ENCODE measurements at places on chromosomes 7 and 10. TPM values are rescaled to one million over a fixed set of nuclear protein-coding genes. Genes with fewer than 3 reads are reported as not detected.

- DNase-seq, result no peak
Observed at GRCh38 chr7:108038986-108039385, 36.0 kb upstream of the LAMB1 start.

- no peak for DNase-seq
Observed at GRCh38 chr7:500521-501420, 18.9 kb downstream of the PDGFA start.

DNA sequence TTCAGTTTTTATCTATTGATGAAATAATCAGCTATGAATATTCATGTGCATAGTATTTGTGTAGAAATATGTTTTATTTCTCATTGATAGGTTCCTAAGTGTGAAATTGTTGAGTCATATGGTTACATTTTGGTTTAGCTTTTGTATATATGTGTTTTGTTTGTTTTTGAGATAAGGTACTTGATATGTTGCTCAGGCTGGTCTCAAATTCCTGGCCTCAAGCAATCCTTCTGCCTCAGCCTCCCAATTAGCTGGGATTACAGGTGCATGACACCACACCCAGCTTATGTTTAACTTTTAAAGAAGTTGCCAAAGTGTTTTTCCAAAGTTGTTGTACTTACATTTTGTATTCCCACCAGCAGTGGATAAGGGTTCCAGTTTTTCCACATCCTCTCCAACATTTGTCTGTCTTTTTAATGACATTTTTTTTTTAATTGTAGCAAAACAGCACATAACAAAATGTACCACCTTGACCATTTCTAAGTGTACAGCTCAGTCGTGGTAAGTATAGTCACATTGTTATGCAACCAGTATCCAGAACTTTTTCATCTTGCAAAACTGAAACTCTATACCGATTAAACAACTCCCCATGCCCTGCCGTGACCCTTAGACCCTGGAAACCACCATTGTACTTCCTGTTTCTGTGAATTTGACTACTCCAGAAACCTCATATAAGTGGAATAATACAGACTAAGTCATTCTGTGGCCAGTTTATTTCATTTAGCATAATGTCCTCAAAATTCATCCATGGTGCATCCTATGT is 12.6 kb upstream of the UBE2D1 start:
- DNase-seq, result no peak

- DNase-seq, result no peak
Observed at GRCh38 chr10:29948881-29949355, 110.5 kb downstream of the JCAD start.

DNA sequence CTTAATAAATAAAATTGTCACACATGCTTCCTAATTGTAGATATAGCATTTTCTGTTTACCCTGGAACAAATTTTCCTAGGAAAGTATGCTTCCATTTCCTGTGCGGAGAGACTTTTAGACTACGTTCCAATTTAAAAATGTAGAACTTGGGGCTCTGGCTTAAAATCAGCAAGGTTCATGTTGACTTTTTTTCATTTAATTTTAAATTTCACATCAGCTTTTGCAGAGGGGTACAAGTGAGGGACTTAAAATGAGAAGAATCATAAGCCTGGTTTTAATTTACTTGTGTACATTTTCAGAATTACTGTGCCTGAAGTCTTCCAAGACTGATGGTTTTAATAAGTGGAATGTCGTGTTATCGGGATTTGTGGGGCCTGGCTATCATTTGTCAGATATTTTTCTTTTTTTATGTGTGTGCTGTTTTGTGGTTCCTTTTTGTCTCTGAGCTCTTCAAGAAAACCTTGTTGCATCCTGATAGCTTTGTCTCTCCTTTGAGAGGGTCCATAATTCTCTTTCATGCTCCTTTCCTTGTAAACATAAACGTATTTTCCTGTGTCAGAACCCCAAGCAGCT is 8.8 kb upstream of the ATRNL1 start:
- DNase-seq, result no peak

GRCh38 chr10:95333997-95334804 is 43.4 kb upstream of the PDLIM1 start:
- DNase-seq, result peak; percentile 86

DNA sequence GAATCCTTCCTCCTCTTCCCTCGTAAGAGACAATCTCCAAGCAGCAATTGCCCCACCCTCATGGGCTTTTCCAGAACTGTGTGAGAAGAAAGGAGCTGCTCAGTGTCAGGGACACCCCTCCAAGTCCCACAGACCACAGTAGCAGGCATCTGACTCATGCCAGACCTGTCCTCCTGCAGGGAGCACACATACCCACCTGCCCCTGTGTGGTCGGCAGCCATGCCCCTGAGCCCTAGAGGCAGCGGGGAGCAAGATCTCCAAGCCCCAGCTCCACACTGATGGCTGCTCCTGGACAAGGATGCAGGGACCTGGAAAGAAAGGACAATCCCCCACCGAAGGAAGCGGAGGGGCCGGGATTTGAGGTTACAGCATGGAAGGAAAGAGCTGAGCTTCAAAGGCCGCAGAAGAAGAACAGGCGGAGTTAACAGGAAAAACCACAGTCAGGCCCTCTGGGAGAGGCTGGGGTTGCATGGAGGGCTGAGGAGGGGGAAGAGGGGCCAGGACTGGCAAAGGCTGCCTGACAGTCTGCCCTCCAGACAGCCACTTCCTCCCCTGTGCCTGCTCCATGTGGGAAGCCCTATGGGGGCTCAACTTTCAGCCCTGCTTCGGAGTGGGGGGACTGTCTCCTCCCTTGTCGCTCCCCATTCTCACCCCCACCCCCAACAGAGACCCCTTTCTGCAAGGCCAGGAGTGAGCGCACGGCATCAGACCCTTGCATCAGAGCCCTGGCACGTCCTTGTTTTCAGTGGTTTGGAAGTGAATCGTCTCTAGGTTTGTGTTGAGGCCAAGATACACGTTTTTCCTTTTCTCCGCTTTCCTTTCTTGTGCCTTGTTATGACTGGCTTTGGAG is 46.8 kb downstream of the ASB13 start:
- peak; percentile 93 for DNase-seq

GRCh38 chr10:8360365-8360764 is 305.9 kb downstream of the GATA3 start:
- no peak for DNase-seq

DNA sequence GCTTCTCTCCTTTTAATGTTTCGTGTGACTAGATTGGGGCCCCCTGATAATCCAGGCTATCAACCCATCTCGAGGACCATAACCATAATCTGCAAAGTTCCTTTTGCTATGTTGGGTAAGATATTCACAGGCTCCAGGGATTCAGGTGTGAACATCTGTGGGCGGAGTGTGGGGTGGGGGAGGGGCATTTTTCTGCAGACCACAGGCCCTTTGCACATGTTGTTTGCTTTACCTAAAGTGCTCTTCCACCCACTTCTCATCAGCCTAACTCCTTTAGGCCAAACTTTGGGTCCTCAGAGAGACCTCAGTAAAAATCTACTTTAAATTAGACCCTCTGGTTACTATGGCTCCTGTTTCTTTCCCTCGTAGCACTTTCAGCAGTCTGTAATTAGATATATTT is 284.4 kb downstream of the WDR11 start:
- DNase-seq, result no peak

- DNase-seq, result peak; percentile 84
Observed at GRCh38 chr10:33032654-33033151, 74.7 kb upstream of the ITGB1 start.

GRCh38 chr10:63539994-63540393 is 18.8 kb downstream of the REEP3 start:
- no peak for DNase-seq

DNA sequence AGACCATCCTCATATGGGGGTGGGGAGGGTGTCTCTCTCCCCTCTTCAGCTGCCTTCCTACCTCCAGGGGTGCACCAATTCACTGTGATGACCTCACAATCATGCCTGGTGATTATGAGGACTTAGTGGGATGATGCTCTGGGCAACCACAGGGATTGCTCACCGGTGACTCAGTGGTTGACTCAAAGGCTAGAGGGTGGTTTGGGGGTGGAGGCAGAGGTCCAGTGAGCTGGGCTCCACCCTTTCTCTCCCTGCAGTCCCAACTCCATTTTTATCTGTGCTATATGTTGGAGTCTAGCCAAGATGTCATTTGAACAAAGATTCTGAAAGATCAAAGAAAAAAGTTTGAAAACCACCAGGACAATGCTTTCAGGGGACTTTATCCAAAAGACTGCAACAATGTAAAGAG is 286.9 kb downstream of the KCNMA1 start:
- peak; percentile 94 for DNase-seq

- no peak for DNase-seq
Observed at GRCh38 chr7:32461484-32461883, 28.7 kb downstream of the LSM5 start.

- DNase-seq, result peak; percentile 62
Observed at GRCh38 chr7:122674502-122674901, 24.4 kb downstream of the RNF133 start.

DNA sequence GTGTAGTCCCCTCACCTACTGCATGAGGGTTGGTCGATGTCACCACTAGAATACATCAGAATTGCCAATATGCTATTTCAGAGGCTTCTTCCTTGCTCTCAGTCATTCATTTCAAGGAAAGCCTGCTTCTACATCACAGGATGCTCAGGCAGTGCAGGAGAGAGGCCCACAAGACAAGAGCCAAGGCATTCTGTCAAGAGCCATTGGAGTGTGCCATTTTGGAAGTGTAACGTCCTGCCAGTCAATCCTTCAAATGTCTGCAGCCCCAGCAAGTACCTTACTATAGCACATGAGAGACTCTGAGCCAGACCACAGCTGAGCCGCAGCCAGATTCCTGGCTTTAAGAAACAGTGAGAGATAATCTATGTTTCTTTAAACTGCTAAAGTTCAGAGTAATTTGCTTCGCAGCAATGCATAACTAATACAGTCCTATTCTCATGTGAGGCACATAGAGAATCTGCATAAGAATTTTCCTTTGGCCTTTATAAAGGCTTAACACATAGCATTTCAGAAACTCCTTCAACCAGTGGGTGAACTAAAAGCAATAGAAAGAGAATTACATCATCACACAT is 166.5 kb upstream of the GNAI1 start:
- no peak for DNase-seq

GRCh38 chr10:873020-873419 is 58.5 kb downstream of the LARP4B start:
- no peak for DNase-seq

GRCh38 chr7:107147464-107148393 is 21.1 kb upstream of the HBP1 start:
- DNase-seq, result no peak

GRCh38 chr7:156842317-156842716 is 50.7 kb downstream of the LMBR1 start:
- no peak for DNase-seq

- DNase-seq, result no peak
Observed at GRCh38 chr7:86558680-86559501, 84.8 kb upstream of the GRM3 start.

GRCh38 chr10:91088300-91089140 is 131.9 kb upstream of the PCGF5 start:
- DNase-seq, result no peak

- DNase-seq, result no peak
Observed at GRCh38 chr7:15648461-15648961, 38.0 kb downstream of the MEOX2 start.

DNA sequence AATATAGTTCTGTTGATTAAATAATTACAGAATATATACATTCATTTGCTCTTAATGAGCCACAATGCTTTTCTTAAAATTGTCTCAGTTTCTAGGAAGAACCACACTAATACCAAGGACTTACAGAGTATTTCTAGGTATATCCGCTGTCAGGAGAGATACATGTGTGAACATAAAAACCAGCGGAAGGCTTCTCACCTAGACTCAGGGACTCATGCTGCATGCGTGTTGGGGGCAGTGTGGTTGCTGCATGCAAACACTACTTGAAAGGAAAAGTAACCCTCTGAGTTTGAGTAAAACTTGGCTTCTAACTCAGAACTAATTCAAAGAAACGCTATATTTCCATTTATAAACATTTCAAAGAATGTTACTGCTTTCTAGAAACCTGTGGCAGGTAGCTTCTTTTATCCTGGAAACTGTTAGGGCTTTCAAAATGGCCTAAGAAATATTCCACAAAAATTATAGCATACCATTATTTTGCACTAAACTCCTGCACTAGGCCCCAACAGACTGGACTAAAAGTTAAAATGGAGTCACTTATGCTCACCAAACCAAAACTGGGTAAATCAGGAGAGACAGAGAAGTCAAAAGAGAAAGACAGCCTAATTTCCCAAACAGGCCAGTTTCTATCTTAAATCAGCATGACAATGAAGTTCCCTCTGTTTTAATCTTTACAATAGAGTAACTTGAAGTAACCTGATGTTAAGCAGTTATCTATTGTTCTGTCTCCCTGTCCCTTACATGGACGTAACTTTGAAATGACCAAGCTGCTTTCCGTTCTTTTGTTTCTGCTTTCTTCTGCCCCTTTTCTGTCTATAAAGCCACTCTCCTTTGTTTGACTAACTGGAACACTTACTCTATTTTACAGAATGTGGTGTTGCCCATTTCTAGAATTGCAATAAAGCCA is 95.2 kb upstream of the FAM133B start:
- no peak for DNase-seq

- DNase-seq, result no peak
Observed at GRCh38 chr7:29459589-29459988, 104.0 kb upstream of the PRR15 start.

GRCh38 chr7:51471210-51471980 is 154.8 kb upstream of the COBL start:
- no peak for DNase-seq

DNA sequence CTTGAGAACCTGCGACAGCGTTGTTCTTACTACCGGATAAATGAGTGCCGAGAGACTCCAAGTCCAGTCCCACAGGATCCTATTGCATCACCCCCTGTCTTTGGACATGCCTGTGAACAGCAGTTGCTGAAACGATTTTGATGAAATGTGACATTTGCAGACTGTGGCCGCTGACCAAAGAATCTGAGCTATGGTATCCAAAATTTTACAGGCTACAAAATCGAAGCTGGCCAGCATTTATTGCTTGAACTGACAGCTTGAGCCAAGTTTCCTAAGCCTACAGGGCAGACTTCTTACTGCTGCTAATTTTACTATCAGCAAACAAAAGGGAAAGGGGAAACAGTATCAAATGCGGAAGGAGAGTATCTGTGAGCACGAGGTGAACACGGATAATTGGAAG is 12.1 kb upstream of the NPVF start:
- DNase-seq, result no peak

Gene CNPY1
- not detected for total RNA-seq

Gene ELAPOR2
- total RNA-seq, result 4.0 TPM

Gene ITIH5
- 2.2 TPM for total RNA-seq

Gene BLVRA
- total RNA-seq, result 20.6 TPM

Gene RBP4
- total RNA-seq, result 2.1 TPM

Gene CPA2
- not detected for total RNA-seq

Gene CPA4
- 28.2 TPM for total RNA-seq

Gene H2BK1
- not detected for total RNA-seq

Gene CACNA2D1
- total RNA-seq, result 113 TPM

Gene EDRF1
- total RNA-seq, result 25.0 TPM

Gene ELFN1
- 12.7 TPM for total RNA-seq

Gene CHRM2
- total RNA-seq, result 1.2 TPM

Gene CALHM3
- not detected for total RNA-seq

Gene TAS2R5
- 1.8 TPM for total RNA-seq

Data from osteoblast (primary cell).